Diencephalon (tissue), 1 donor: ENCODE measurements at places on chromosomes 1 and 21. TPM values are rescaled to one million over a fixed set of nuclear protein-coding genes. Genes with fewer than 3 reads are reported as not detected.

FAM72A gene
- 3.0 TPM for total RNA-seq

PRR9 gene
- not detected for total RNA-seq

SMIM12 gene
- total RNA-seq: 14.3 TPM

C4BPA gene
- not detected for total RNA-seq

ELF3 gene
- total RNA-seq: not detected

CA6 gene
- total RNA-seq: not detected

PTPN22 gene
- 0.92 TPM for total RNA-seq

ENTREP3 gene
- total RNA-seq: 5.5 TPM

RASAL2 gene
- total RNA-seq: 51.0 TPM

RHBDL2 gene
- total RNA-seq: 0.46 TPM

NT5C1A gene
- 2.3 TPM for total RNA-seq

MCOLN2 gene
- total RNA-seq: not detected

VSIG8 gene
- total RNA-seq: not detected

SPATA1 gene
- total RNA-seq: 1.4 TPM

HCRTR1 gene
- 2.5 TPM for total RNA-seq

USH2A gene
- total RNA-seq: 1.4 TPM

KIAA0040 gene
- 1.2 TPM for total RNA-seq

ITLN1 gene
- not detected for total RNA-seq

PDC gene
- not detected for total RNA-seq

CLIC4 gene
- total RNA-seq: 110 TPM

VANGL2 gene
- total RNA-seq: 17.8 TPM

CELA3A gene
- total RNA-seq: not detected

CLCNKA gene
- 0.23 TPM for total RNA-seq

NEK2 gene
- 4.8 TPM for total RNA-seq

ZC3H11A gene
- 73.8 TPM for total RNA-seq

PDE9A gene
- 18.7 TPM for total RNA-seq

CFH gene
- 12.2 TPM for total RNA-seq

SRGAP2 gene
- total RNA-seq: 82.6 TPM

ANGPTL1 gene
- 1.8 TPM for total RNA-seq

USP16 gene
- 34.8 TPM for total RNA-seq

ANKRD65 gene
- total RNA-seq: 1.6 TPM

PKP1 gene
- 0.92 TPM for total RNA-seq

LMX1A gene
- total RNA-seq: 3.7 TPM

TBX19 gene
- total RNA-seq: 0.69 TPM

PRAMEF33 gene
- not detected for total RNA-seq

LRRC7 gene
- 127 TPM for total RNA-seq

GRHL3 gene
- total RNA-seq: 0.23 TPM

LRRC38 gene
- total RNA-seq: 0.46 TPM

LRRC71 gene
- total RNA-seq: 1.2 TPM

CTSK gene
- 5.3 TPM for total RNA-seq

KIAA1614 gene
- 2.3 TPM for total RNA-seq

CIART gene
- 6.5 TPM for total RNA-seq

SLC16A4 gene
- 5.8 TPM for total RNA-seq

KCNE2 gene
- 0.23 TPM for total RNA-seq

TCHHL1 gene
- total RNA-seq: not detected

C1orf159 gene
- 6.2 TPM for total RNA-seq

PLA2G4A gene
- total RNA-seq: 2.5 TPM

TFF1 gene
- not detected for total RNA-seq

KRTAP12-2 gene
- total RNA-seq: not detected
